Transverse colon (tissue), 4 donors: ENCODE measurements at places on chromosomes 4 and X. TPM values are rescaled to one million over a fixed set of nuclear protein-coding genes. Genes with fewer than 3 reads are reported as not detected.

The RNF212 gene
- 9.1 TPM for total RNA-seq

GRCh38 chr4:151692443-151692782, 68.4 kb downstream of the GATB start:
- DNase-seq, result no peak
- H3K27ac ChIP-seq, result no peak overlapping the region
- H3K36me3 ChIP-seq, result no peaks in the 10 kb centered on the region
- peaks cover 5% of the 10 kb centered on the region for H3K4me1 ChIP-seq
- H3K27me3 ChIP-seq, result no peaks in the 10 kb centered on the region

GRCh38 chr4:87843936-87844335, 11.2 kb downstream of the MEPE start:
- H3K4me1 ChIP-seq, result peaks cover 6% of the 10 kb centered on the region
- H3K4me3 ChIP-seq, result no peak overlapping the region
- no peak for DNase-seq
- H3K36me3 ChIP-seq, result no peaks in the 10 kb centered on the region
- H3K27me3 ChIP-seq, result no peaks in the 10 kb centered on the region
- H3K27ac ChIP-seq, result no peak overlapping the region

GRCh38 chr4:122364700-122365404, 14.0 kb upstream of the ADAD1 start:
- H3K4me1 ChIP-seq, result no peaks in the 10 kb centered on the region
- no peak overlapping the region for H3K27ac ChIP-seq
- H3K36me3 ChIP-seq, result peaks cover 12% of the 10 kb centered on the region
- DNase-seq, result peak; percentile 12
- H3K4me3 ChIP-seq, result no peak overlapping the region
- H3K27me3 ChIP-seq, result no peaks in the 10 kb centered on the region

DNA sequence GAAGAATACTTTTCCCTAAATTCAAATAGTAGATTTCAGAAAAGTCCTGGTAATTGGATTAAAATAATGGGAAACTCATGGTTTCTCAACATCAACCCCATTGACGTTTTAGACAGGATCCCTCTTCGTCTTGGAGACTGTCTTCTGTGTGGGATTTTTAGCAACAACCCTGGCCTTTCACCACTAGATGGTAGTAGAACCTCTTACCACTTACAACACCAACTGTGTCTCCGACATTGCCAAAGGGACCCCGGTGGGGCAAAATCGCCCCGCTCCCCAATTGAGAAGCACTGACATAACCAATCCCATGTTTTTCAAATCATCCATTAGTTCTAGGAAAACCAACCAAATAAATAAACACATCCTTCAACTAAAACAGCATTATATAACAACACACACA, 16.9 kb upstream of the ANOS1 start:
- DNase-seq, result no peak
- H3K36me3 ChIP-seq, result no peaks in the 10 kb centered on the region
- H3K4me1 ChIP-seq, result no peaks in the 10 kb centered on the region
- H3K27me3 ChIP-seq, result no peaks in the 10 kb centered on the region

The FAT1 gene
- 477 TPM for total RNA-seq

- no peak overlapping the region for H3K27ac ChIP-seq
- no peaks in the 10 kb centered on the region for H3K36me3 ChIP-seq
- no peaks in the 10 kb centered on the region for H3K27me3 ChIP-seq
These were observed 534.7 kb downstream of the KCNIP4 start for GRCh38 chr4:21413807-21414370.

GRCh38 chr4:116413222-116413621, 672.2 kb downstream of the TRAM1L1 start:
- H3K4me1 ChIP-seq, result no peaks in the 10 kb centered on the region
- no peak overlapping the region for H3K27ac ChIP-seq
- no peaks in the 10 kb centered on the region for H3K27me3 ChIP-seq
- DNase-seq, result no peak

DNA sequence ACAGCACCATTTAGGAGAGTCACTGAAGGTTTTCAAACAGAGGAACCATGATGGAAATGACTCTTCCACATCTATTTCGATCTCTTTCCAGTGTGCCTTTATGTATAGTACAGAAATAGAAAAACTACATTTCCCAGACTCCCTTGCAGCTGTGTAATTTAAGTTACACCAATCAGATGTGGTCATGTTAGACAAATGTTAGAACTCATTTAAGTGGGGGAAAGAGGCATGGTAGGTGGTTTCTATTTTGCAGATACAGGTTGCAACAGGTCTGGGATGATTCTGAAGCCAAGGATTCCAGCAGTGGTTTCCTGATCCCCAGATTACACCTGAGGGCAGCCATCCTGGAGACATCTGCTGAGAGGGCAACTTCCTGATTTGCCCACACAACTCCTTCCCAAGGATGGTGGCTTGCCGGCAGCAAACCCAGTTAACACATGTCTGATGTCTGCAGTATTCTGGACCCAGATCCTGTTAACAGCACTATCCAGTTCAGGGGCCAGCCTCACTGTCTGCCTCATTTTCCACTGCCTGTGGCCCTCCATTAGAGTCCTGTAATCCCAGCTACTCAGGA, 38.7 kb upstream of the PDK3 start:
- no peaks in the 10 kb centered on the region for H3K36me3 ChIP-seq
- H3K27ac ChIP-seq, result peak overlapping the region; percentile 72
- H3K4me3 ChIP-seq, result no peak overlapping the region
- no peaks in the 10 kb centered on the region for H3K27me3 ChIP-seq
- H3K4me1 ChIP-seq, result peaks cover 18% of the 10 kb centered on the region
- no peak for DNase-seq

The DGAT2L6 gene
- not detected for total RNA-seq

GRCh38 chr4:140061659-140062289, 92.2 kb downstream of the MAML3 start:
- no peaks in the 10 kb centered on the region for H3K27me3 ChIP-seq
- H3K4me3 ChIP-seq, result no peak overlapping the region
- peak overlapping the region; percentile 23 for H3K27ac ChIP-seq
- H3K36me3 ChIP-seq, result no peaks in the 10 kb centered on the region

DNA sequence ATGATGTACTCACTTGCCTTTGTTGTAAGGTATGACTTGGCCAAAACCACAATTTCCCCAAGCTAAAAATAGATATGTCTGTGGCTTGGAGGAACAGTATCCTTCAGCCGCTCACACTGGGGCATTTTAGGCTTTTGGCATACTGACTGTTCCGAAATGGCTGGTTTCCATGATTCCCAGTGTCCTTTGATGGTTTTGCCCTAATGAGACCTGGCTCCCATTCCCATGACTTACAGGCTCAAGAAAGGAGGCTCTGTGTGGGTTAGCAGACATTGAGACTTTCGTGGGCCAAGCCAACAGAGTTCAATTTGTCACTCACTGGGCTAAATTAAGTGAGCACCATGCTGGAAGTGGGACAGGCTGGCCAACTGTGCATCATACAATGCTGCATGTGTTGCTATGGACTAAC, 150.6 kb downstream of the CEP135 start:
- no peaks in the 10 kb centered on the region for H3K4me1 ChIP-seq
- no peak for DNase-seq
- H3K27me3 ChIP-seq, result no peaks in the 10 kb centered on the region
- H3K36me3 ChIP-seq, result no peaks in the 10 kb centered on the region

The ACE2 gene
- 50.4 TPM for total RNA-seq

DNA sequence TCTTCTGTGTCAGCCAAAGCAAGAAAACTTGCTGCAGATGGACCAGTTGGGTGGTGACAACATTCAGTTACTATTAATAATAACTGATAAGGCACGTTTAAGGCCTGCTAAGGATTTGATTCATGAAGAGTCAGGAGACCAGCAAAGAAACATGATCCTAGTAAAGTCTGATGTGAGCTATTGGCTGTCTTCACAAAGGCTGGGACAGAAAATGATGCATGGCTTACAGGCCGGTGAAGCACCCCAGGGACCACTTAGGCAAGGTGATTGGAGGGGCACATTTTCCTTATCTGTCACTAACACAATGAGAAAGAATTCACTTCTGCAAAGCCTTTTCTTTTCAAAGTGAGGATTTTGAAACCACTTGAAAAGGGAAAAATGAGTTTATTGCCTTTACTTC, 65.4 kb upstream of the TRPC3 start:
- H3K36me3 ChIP-seq, result no peaks in the 10 kb centered on the region
- no peaks in the 10 kb centered on the region for H3K27me3 ChIP-seq
- no peak for DNase-seq
- no peak overlapping the region for H3K27ac ChIP-seq
- H3K4me1 ChIP-seq, result no peaks in the 10 kb centered on the region
- H3K4me3 ChIP-seq, result no peak overlapping the region

The AMBN gene
- not detected for total RNA-seq

The DOCK11 gene
- total RNA-seq, result 7.2 TPM

The PARM1 gene
- 109 TPM for total RNA-seq

- no peaks in the 10 kb centered on the region for H3K36me3 ChIP-seq
- H3K4me3 ChIP-seq, result no peak overlapping the region
- no peak overlapping the region for H3K27ac ChIP-seq
- no peaks in the 10 kb centered on the region for H3K27me3 ChIP-seq
- no peak for DNase-seq
These were observed 53.9 kb downstream of the PAPSS1 start for GRCh38 chr4:107666134-107666533.

DNA sequence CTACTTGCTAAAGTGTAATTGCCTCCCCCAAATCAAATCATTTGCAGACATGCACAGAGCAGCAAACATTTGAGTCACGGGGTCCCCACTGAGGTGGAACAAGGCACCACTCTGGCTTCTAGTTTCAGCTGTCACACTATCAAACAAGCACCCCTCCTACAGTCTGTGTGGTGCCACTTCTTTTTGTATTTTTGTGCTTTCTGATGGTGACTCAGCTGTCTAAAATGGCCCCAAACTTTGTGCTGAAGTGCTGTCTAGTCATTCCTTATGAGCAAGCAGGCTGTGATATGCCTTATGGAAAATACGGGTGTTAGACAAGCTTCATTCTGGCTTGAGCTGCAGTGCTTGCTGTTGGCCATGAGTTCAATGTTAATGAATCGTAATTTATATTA, 15.4 kb downstream of the IGFBP7 start:
- no peaks in the 10 kb centered on the region for H3K36me3 ChIP-seq
- H3K27ac ChIP-seq, result peak overlapping the region; percentile 88
- no peaks in the 10 kb centered on the region for H3K27me3 ChIP-seq
- peaks cover 17% of the 10 kb centered on the region for H3K4me1 ChIP-seq
- no peak for DNase-seq
- H3K4me3 ChIP-seq, result no peak overlapping the region

The RADX gene
- not detected for total RNA-seq

GRCh38 chr4:24582235-24582832, 2.0 kb downstream of the DHX15 start:
- peak overlapping the region; percentile 99 for H3K27ac ChIP-seq
- peak overlapping the region; percentile 94 for H3K4me3 ChIP-seq
- no peaks in the 10 kb centered on the region for H3K27me3 ChIP-seq
- DNase-seq, result no peak
- H3K4me1 ChIP-seq, result peaks cover 59% of the 10 kb centered on the region

The SMPX gene
- 6.1 TPM for total RNA-seq

The TMPRSS11A gene
- total RNA-seq, result not detected

- H3K4me1 ChIP-seq, result no peaks in the 10 kb centered on the region
- no peaks in the 10 kb centered on the region for H3K36me3 ChIP-seq
- H3K27ac ChIP-seq, result no peak overlapping the region
- H3K27me3 ChIP-seq, result no peaks in the 10 kb centered on the region
These were observed 64.3 kb downstream of the GPC3 start for GRCh38 chrX:133921086-133921485.

The PNMA3 gene
- total RNA-seq, result 0.82 TPM

- no peak overlapping the region for H3K27ac ChIP-seq
- no peak overlapping the region for H3K4me3 ChIP-seq
- no peaks in the 10 kb centered on the region for H3K27me3 ChIP-seq
- peaks cover 6% of the 10 kb centered on the region for H3K4me1 ChIP-seq
These were observed 15.1 kb downstream of the AFAP1 start for GRCh38 chr4:7924570-7924969.

GRCh38 chr4:6696611-6697010, 2.9 kb downstream of the S100P start:
- no peaks in the 10 kb centered on the region for H3K27me3 ChIP-seq
- DNase-seq, result no peak
- peaks cover 5% of the 10 kb centered on the region for H3K4me1 ChIP-seq
- H3K4me3 ChIP-seq, result no peak overlapping the region

The CXCL11 gene
- total RNA-seq, result not detected

GRCh38 chrX:39487166-39487968, 610.4 kb downstream of the BCOR start:
- no peaks in the 10 kb centered on the region for H3K36me3 ChIP-seq
- no peaks in the 10 kb centered on the region for H3K27me3 ChIP-seq
- DNase-seq, result no peak
- no peak overlapping the region for H3K27ac ChIP-seq
- H3K4me1 ChIP-seq, result no peaks in the 10 kb centered on the region

The TLR8 gene
- total RNA-seq, result 0.37 TPM

GRCh38 chrX:57565198-57565597, 26.6 kb upstream of the ZXDB start:
- no peaks in the 10 kb centered on the region for H3K4me1 ChIP-seq
- DNase-seq, result no peak
- H3K36me3 ChIP-seq, result no peaks in the 10 kb centered on the region
- H3K27ac ChIP-seq, result no peak overlapping the region

DNA sequence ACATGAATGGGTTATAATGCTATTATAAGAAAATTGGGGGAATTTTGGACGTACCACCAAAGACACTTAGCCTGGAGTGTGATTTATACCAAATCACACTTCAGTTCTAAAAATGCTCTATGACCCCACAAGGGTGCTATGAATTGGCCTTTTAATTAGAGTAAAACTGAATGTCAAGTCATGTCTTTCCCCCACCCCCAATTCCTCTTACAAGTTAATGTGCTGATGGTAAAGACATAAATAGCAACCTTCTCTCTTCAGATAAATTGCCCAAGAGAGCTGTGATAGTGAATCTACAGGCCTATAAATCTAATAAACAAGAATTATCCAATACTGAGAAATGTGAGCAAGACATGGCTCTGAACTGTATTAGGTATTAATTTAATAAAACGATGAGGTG, 78.8 kb downstream of the RNF150 start:
- H3K4me1 ChIP-seq, result no peaks in the 10 kb centered on the region
- no peak overlapping the region for H3K27ac ChIP-seq
- no peak overlapping the region for H3K4me3 ChIP-seq
- DNase-seq, result no peak
- no peaks in the 10 kb centered on the region for H3K36me3 ChIP-seq

The WWC2 gene
- total RNA-seq, result 9.2 TPM

GRCh38 chr4:8835521-8836365, 35.9 kb downstream of the HMX1 start:
- peaks cover 4% of the 10 kb centered on the region for H3K27me3 ChIP-seq
- no peak overlapping the region for H3K27ac ChIP-seq
- no peak for DNase-seq
- H3K36me3 ChIP-seq, result no peaks in the 10 kb centered on the region

DNA sequence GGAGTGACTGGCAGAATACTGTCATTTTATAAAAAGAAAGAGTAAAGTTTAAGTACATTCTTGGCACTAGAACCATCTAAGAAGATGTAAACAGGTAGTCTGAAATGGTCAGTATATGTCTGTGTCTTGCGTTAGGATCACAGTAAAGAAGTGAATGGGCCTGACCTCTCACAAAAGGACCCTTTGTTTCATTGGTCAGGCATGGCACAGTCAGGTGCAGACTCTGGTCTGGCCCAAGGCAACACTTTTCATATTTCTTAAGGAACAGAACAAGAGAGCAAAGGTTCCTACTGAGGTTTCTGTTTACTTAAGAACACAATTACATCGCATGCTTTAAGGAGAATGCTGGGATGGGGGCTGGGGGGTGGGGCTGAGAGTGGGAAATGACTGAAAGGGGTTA, 48.1 kb downstream of the RPGR start:
- no peak for DNase-seq
- no peak overlapping the region for H3K4me3 ChIP-seq
- H3K36me3 ChIP-seq, result no peaks in the 10 kb centered on the region
- no peak overlapping the region for H3K27ac ChIP-seq
